ENCODE measurements at places on chromosomes 1 and 21.

GRCh38 chr1:220330265-220330664 lies 58.0 kb upstream of the RAB3GAP2 start:
- DNase-seq: no peak

- no peak for DNase-seq
Measured at GRCh38 chr1:218397752-218398339, 52.7 kb downstream of the TGFB2 start.

DNA sequence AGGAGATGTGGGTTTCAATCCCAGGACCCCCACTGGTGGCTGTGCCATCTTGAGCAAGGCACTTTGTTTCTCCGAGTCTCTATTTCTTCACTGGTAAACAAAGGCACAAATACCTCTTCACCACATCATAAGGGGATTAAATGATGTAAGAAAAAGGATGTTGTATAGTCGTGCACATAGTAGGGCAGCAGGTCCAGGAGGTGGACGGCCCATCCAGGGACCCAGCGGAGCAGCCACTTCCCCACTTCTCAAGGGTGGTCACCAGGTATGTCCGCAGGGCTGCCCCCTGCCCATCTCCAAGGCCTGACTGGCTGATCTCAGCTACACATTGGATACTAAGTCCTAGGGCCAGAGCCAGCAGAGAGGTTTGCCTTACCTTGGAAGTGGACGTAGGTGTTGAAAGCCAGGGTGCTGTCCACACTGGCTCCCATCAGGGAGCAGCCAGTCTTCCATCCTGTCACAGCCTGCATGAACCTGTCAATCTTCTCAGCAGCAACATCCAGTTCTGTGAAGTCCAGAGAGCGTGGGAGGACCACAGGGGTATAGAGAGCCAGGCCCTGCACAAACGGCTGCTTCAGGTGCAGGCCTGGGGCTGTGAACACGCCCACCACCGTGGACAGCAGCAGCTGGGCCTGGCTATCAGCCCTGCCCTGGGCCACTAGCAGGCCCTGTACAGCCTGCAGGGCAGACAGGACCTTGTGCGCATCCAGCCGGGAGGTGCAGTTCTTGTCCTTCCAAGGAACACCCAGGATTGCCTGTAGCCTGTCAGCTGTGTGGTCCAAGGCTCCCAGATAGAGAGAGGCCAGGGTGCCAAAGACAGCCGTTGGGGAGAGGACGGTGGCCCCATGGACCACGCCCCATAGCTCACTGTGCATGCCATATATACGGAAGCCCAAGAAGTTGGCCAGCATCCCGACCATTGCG lies 4.0 kb downstream of the AGT start:
- no peak for DNase-seq

DNA sequence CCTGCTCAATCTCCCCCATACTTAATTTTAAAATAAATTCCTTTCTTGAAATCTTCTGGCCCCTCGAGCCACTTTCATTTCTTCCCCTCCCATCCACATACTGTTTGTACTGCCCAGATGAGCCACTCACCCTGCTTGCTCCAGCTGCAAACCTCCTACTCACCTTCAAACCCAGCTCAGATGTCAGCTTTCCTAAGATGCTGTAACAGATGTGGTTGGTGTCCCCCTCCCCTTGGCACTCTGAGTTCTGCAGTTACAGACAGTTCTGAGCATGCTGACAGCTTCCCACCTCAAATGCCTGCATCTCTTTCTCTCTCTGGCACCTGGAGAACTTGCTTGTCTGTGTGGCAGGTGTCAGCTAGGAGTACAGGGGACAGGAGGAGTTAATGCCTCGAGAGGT lies 106.7 kb downstream of the PTPRU start:
- DNase-seq: no peak

- DNase-seq: no peak
Measured at GRCh38 chr1:41682845-41683625, 198.6 kb upstream of the EDN2 start.

DNA sequence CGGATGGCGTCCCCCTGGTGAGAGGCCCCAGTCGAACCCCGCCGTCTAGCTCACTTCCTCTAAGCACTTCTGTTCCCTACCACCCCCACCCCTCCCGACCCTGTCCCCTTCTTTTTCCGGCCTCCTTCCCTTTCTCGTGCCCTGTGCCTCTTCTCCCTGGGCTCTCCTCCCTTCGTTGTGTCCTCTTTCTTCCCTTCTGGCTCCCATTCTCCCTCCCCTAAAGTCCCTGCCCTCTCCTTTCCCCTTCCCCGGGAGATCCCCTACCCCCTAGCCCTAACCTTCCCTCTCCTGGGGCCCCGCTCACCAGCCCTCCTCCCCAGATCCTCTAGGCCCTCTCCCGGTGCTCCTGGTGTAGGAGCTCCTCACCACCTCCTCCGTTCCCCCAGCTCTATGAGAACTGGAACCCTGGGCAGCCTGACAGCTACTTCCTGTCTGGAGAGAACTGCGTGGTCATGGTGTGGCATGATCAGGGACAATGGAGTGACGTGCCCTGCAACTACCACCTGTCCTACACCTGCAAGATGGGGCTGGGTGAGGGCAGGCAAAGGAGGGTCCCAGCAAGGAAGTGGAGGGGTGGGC lies 15.9 kb downstream of the BCAN start:
- DNase-seq: peak; percentile 31

- no peak for DNase-seq
Measured at GRCh38 chr1:57707631-57708030, 283.8 kb upstream of the DAB1 start.

DNA sequence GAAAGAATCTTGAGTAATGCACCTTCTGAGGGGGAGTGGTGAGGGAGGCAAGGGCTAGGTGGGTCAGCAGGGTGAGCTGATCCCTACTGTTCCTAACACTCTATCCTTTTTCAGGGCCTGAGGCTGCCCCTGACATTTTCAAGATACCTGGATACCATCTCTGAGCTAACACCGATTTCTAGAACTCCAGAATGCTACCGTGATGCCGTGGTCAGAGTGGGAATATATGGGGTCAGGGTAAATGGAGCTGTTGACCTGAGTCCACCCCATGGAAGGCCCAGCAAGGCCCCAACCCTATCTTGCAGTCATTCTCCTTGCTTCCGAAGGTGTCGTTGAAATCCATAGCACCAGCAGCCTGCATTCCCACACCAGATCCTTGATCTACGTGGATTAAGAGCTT lies 18.0 kb upstream of the PTPRF start:
- no peak for DNase-seq

DNA sequence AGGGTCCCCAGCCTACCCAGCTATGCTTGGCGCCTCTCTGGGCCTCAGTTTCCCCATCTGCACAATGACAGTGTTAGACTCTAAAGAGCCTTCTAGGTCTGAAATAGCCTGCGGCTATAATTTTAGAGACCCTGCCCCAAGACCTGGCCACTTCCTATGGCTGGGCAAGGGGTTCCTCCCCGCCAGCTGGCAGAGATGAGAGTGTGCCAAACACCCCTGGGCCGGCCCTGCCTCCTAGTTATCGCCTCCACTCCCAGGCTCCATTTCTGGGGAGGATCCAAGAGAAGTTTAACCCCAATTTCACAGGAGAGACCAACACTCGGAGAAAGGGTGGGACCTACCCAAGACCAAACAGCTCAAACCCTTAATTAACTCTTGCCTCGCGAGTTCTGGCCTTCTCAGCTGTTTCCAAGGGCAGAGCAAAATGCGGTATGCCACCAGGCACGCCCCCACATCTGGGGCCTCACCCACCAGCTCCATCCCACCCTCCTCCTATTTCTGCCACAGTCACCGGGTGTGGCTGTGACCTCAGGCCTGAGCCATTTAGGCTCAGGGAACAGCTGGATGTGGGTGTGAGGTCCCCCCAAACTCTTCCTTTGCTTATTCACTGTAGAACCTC lies 35.7 kb downstream of the TTC39A start:
- DNase-seq: peak; percentile 11

GRCh38 chr21:35783721-35784120 lies 276.6 kb downstream of the SETD4 start:
- DNase-seq: no peak

GRCh38 chr1:2165646-2166045 lies 28.9 kb downstream of the FAAP20 start:
- DNase-seq: no peak
